ENCODE measurements at places on chromosomes 5 and 9. TPM values are rescaled to one million over a fixed set of nuclear protein-coding genes. Genes with fewer than 3 reads are reported as not detected.

Gene SMIM27
- 6.5 TPM for total RNA-seq

Gene PNPLA7
- total RNA-seq, result 1.8 TPM

Gene PLAA
- 44.8 TPM for total RNA-seq

Gene TMEM215
- not detected for total RNA-seq

Gene SPINK13
- not detected for total RNA-seq

Gene PAX5
- total RNA-seq, result not detected

Gene ARID3C
- not detected for total RNA-seq

Gene CCL27
- not detected for total RNA-seq

Gene FGF1
- 0.34 TPM for total RNA-seq

Gene KCNMB1
- total RNA-seq, result not detected

Gene ANP32B
- total RNA-seq, result 10.2 TPM

Gene ADAMTS2
- total RNA-seq, result 36.8 TPM

Gene TUBB4B
- total RNA-seq, result 84.7 TPM

Gene GABRA1
- total RNA-seq, result not detected

Gene APBA1
- 5.7 TPM for total RNA-seq

Gene SPINK6
- not detected for total RNA-seq

Gene PDCD1LG2
- total RNA-seq, result 1.9 TPM

Gene ZNG1C
- total RNA-seq, result 22.1 TPM

Gene PFN3
- not detected for total RNA-seq

Gene AJM1
- total RNA-seq, result 0.95 TPM

Gene DMRT3
- not detected for total RNA-seq

Gene ENG
- total RNA-seq, result 13.9 TPM

Data from bronchial smooth muscle cell (primary cell).